ENCODE measurements at places on chromosomes 4 and X.

DNA sequence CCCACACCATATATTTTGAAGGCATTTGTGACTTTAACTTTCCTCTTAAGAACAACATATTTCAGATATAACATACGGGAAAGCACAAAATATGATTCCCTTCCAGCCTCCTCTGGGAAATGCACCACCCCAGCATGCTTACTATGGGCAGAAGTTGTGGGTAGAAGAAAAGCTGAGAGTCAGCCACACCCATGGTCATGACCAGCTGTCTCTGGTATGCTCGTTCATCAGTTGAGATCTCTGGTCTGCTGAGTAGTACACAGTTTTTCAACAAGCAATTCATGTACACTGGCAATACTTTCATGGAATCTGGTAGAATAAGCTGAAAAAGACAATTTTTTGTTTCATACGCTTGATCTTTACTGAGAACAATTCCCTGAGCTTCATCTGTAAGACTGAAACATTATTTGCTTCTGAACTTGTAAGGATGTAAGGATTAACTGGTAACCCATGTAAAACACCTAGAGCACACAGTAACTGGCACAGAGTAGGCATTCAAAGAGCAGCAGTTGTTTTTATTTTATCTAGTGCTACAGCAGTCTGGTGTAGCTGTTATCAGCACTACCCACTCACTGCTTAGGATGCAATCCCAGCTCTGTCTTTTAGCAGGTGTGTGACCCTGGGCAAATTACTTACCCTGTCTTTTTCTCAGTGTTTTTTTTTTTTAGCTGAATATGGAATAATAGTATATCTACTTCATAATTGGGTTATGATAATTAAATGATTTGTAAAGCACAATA lies 47.6 kb downstream of the METTL14 start:
- no peak for DNase-seq

- peak; percentile 20 for DNase-seq
Measured at GRCh38 chrX:51332188-51332942, at the start of gene NUDT10. TSS of gene NUDT10 (plus strand) at chrX:51332822. CDS start at chrX:51332966, 144 bp downstream.

GRCh38 chr4:43047058-43047457 lies 154.5 kb downstream of the GRXCR1 start:
- no peak for DNase-seq

DNA sequence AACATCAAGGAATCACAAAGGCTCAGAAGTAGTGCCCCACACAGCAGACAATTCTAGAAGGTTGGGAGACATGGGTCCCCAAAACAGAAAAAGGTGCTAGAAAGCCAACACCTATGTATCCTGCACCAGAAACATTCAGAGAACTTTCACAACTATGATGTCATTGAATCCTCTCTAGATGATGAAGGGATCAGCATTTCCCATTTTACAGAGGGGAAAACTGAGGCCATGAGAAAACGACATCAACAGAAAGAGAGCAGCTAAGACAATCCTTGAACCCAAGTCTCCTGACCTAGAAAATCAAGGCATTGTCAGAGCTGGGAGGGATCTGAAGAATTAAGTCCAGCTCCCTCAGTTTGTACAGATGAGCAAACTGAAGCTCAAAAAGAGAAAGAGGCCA lies 3.3 kb downstream of the KCND1 start:
- DNase-seq = no peak

- no peak for DNase-seq
Measured at GRCh38 chr4:113049421-113050370, at the start of gene ANK2. TSS of gene ANK2 (plus strand) at chr4:113049653. CDS start at chr4:113049729, 76 bp downstream.

DNA sequence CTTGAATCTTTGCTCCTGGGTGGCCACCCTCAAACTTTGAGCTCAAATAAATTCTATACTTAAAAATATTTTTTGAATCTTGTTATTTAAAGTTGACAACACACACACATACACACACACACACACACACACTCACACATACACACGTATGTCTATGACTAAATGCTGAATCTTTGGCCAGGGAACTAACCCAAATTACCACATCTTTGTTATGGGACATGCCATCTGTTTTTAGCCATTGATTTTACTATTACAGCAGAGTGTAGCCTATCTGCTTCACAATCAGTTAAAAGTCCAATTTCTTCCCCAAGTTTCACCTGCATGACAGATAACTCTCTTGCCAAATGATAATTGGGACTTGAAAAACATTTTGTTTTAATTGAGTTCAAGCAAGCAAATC lies 45.0 kb upstream of the USP46 start:
- no peak for DNase-seq

GRCh38 chr4:124483048-124483906 lies 229.3 kb downstream of the ANKRD50 start:
- no peak for DNase-seq

DNA sequence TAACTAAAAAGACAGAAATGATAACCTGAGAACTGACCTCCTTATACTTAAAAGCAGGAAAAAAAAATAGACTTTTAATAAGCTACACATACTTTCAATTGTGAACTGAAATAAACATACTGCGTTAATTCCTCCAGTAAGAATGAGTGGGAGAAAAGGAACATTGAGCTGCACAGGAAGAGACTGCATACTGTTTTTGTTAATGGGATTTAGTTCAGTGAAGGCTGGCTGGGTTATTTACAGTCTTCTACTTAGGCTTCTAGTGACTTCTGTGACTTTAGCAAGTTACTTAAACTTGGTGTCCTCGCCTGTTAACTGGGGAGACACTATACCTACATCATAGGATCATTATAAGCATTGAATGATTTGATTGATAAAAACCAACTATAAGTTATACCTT lies 213.3 kb downstream of the EPHA5 start:
- no peak for DNase-seq

DNA sequence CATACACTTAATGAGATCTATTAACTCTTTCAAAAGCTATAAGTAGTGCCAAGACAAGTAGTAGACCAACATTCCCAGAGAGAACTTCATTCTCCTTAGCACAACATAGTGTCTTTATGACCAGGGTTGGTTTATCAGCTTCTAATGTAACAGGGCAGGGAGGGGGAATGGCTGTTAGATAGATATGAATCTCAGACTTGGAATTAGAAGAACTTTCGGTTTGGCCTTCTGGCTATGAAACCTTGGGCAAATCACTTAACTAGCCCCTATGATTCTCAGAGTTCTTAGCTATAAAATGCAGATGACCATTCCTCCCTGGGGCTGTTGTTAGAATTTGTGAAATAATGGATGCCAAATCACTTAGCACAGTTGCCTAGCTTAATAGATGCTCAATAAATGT lies 132.2 kb downstream of the SLC10A7 start:
- DNase-seq = no peak

DNA sequence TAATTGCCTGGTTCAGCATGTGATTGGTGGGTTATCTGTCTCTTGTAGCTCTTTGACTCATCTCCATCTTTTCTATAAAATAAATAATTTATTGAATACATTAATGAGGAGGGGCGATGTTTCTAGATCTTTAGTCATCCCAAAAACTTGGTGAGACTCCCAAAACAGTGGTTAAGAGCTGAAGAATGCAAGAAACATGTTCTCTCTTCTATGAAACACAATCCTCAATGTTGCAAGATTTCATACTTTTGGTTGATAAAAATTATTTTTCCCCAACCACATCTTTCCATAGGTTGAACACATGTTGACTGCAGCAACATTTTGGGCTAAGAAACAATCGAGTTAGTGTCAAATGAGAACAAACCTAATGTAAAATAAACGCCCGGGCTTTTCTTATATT lies 1.2 kb upstream of the TMEM47 start:
- DNase-seq = no peak

DNA sequence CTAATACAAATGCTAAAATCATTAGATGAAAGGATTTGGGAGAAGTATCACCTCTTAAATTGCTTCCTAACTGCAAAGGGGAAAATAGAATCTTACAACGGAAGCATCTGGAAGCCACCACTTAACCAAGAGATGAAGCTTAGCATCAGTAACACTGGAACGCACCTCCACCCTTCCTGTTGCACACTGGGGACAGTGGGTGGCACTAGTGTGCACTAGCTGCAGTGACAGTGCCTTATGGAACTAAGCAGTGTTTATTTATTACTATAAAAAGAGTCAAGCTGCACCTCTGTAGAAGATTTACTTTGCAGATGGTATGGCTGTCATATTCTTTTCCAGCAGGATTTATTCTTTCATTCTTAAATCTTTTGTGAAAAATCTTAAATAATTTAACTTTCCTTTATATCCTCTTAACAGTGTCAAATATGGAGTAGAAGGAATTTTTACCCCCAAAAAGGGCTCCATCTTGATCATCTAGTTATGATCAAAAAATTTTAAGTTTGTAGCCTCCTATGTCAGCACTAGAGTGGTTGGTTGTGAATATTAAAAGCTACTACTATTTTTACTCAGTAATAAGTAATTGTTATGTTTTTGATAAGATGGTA lies 76.7 kb downstream of the SCD5 start:
- no peak for DNase-seq

- no peak for DNase-seq
Measured at GRCh38 chr4:186826006-186826405, 102.3 kb upstream of the FAT1 start.

DNA sequence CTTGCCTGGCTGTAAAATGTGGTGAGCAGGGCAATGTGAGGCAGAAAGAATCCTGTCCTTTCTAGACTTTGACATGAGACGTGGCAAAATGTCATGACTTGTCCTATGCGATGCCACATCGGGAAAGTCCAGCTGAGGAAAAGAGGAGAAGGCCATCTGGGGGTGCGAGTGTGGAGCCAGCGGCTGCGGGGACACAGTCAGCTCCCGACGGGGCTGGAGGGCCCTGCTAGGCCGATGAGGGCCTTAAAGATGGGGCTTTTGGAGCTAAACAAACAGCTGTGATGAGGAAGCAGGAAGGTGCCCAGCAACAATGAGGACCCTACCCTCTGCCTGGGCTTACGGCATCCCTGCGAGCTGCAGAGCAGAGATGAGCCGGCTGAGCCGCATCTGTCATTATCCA lies 7.7 kb downstream of the CPZ start:
- no peak for DNase-seq

- no peak for DNase-seq
Measured at GRCh38 chr4:124565371-124565770, 147.2 kb downstream of the ANKRD50 start.

DNA sequence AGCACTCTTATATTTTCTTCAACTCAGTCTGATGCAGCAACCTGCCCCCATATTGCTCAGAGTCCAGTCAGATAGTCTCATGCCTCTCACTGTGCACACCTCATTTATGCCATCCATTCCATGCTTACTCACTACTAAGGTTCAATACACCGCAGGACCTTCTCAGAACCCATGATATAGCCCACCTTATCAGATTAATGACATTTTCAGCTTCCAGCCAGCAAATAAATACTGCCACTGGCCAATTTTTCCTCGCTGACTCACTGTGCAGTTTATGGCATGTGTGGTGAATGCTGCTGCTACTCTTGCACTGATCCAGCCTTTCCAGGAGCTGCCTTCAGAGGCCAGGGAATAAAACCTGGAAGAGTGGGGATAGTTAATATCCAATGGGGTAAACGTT lies 380.6 kb upstream of the SPOCK3 start:
- no peak for DNase-seq

- DNase-seq = no peak
Measured at GRCh38 chr4:174582463-174582862, 60.2 kb upstream of the HPGD start.

- no peak for DNase-seq
Measured at GRCh38 chr4:77175201-77175611, 18.2 kb downstream of the CCNG2 start.

- no peak for DNase-seq
Measured at GRCh38 chr4:23163647-23164436, 471.1 kb downstream of the GBA3 start.

GRCh38 chrX:107713543-107714205 lies 61.9 kb downstream of the TSC22D3 start:
- no peak for DNase-seq

- no peak for DNase-seq
Measured at GRCh38 chr4:7941111-7941964, 1.7 kb upstream of the AFAP1 start.

- no peak for DNase-seq
Measured at GRCh38 chr4:70676554-70677090, 10.3 kb upstream of the JCHAIN start.

- no peak for DNase-seq
Measured at GRCh38 chr4:184363258-184363657, 111.1 kb downstream of the IRF2 start.

DNA sequence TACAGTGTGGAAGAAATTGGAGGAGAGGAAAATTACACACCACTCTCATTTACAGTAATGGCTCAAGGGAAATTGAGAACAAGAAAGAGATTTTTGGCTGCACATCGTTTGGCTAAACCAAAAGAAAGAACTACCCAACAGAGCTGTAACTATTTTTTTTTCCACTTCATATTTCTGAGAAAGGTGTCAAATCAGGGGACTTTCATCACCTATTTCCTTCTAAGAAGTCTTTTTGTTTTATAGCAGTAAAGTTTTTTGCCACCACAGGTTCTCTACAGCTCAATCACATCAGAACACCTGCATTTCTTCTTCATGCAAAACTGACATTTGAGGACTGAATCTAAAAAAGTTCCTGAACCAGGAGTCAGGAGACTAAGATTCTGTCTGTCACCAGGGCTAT lies 57.5 kb upstream of the TNIP3 start:
- no peak for DNase-seq

- no peak for DNase-seq
Measured at GRCh38 chr4:41132055-41132683, 82.2 kb downstream of the APBB2 start.

DNA sequence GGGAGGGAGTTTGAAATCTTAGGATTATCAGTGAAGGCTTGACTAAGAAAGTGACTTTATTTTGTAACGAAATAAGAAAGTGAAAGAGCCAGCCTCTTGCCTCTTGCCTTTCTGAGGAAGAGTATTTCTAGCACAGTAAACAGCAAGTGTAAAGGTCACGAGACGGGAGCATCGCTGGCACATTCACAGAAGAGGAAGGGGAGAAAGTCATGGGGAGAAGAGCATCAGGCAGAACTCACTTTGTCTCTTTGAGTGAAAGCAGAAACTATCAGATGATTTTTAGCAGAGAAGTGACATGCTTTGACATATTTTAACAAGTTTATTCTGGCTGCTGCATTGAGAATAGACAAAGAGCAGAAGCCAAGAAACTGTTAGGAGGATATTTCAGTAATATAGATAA lies 313.8 kb downstream of the CAMK2D start:
- DNase-seq = peak; percentile 26

Data from activated T-cell treated with anti-CD3 and anti-CD28 coated beads for 24 hours (primary cell).